DMS153 (cell line): ENCODE measurements at places on chromosomes 2 and 18.

DNA sequence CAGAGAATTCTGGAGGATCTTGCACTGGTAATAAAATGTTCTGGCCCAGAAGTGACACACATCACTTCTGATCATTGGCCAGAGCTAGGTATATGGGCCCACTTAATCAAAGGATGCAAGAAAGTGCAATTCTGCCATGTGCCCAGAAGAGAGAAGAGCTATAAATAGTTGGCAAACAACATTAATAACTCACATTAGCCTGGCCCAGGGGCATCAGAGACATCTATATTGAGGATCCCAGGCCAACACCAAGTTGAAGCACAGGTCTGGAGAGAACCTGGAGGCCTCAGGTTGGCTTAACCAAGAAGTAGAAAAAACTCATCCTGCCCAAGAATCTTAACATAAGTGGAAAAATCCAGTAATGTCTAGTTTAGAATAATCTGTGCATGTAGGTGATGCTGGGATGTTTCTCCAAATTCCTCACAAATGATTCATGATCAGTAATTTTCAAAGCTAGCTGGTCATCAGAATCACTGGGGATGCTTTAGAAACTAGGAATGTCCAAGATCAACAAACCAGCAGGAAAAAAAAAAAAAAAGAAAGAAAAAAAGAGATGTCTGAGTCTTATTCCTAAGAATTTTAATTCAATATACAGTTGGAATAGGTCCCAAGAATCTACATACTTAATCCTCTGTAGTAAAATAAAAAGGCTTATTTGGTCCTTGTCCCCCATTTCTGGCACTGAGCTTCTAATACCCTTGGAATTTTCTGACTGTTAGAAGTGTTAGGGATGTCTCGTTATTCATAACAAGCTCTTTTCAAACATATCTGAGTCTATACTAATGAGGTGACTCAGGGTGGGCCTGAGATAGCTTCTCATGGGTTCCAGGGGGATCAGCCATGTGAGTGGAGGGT, 35.0 kb upstream of the EVA1A start:
- DNase-seq: no peak

- no peak for DNase-seq
Measured at GRCh38 chr18:78721238-78721875, 258.3 kb upstream of the SALL3 start.

DNA sequence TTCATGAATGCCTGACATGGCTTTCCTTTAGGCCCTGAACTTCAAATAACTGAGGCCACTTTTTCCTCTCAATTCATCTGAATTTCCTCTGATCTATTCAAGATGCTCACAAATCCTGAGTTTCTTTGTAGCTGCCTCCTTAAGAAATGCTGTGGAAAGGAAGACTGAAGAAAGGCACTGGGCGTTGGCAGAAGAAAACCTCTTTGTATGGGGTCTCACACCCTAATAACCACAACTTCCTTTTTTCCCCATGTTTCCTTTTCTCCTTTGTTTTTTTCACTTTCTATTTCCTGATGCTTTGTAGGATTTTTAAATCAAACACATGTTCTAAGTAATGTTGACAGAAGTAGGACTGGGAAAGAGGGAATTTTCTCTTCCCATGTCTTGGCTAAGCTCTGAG, 447.4 kb downstream of the CMPK2 start:
- no peak for DNase-seq

DNA sequence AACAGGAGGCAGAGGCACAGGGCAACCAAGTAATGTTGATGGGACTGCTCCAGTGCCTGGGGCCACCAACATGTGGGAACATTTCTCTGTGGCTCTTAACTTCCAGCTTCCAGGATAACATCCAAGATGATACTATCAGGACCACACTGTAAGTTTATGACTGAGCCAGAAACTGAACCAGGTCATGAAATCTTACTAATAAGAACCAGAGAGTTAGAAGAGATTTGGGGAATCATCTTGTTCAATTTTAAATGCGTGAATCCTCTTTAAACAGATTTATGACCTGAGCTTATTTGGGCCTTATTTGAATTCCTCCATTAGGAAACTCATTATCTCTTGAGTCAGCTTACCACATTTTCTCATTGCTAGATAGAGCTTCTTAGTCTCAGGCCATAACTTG, 45.0 kb downstream of the MAP2 start:
- DNase-seq: no peak

DNA sequence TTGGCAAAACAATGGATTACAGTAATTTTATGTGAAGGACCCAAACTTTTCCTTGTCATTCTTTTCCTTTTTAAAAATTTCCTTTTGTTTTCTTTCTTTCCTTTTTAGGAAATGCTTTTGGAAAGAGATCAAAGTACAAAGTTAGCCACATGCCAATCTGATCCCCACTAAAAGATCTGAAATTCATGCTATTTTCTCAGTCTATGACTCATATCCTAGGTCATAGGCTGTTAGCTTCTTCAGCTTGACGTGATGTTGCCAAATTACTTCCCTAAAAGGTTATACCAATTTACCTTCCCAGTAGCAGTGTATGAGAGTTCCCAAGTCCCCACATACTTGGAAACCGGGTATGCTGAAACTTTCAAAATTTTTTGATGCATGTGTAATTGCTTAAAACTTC, 355.3 kb downstream of the INSIG2 start:
- DNase-seq: no peak

DNA sequence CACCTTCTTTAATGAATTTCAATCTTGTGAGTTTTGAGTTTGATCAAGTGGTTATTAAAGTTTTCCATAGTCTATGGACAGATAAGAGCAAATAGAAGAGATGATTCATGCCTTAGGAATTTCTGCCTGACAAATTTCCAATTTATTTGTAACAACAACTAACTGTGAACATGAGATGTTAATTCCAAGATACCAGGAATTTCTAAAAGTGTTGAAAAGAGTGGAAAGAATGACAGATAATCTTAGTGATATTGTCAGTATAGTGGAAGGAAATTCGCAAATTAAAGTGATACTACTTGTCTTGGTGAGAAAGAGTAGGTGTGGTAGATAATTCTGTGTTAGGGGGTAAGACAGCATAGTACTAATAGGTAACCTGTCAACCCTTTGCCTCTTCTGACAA, 82.4 kb downstream of the AGPS start:
- no peak for DNase-seq

GRCh38 chr2:177542396-177542795, 149.8 kb downstream of the AGPS start:
- DNase-seq: no peak

- peak; percentile 87 for DNase-seq
Measured at GRCh38 chr2:208142240-208142924, 3.6 kb downstream of the CRYGB start.

GRCh38 chr2:109692013-109692743, 78.0 kb downstream of the SOWAHC start:
- no peak for DNase-seq

DNA sequence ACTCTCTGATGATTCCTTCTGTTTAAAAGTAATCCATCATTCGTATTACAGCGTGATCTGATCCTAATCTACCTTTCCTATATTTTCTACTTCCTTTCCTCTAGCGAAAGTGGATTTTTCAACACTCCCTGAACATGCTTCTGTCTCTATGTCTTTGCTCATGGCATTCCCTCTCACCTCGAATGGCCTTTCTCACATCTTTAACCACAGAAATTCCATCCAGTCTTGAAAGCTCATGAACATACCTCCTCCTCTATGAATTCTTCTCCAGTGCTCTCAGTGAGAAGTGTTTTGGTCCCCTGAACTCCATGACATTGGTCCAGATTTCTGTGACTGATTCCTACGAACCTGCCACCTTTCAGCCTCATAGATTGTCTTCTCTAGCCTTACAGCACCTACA, 323.2 kb downstream of the RAD51AP2 start:
- DNase-seq: no peak

DNA sequence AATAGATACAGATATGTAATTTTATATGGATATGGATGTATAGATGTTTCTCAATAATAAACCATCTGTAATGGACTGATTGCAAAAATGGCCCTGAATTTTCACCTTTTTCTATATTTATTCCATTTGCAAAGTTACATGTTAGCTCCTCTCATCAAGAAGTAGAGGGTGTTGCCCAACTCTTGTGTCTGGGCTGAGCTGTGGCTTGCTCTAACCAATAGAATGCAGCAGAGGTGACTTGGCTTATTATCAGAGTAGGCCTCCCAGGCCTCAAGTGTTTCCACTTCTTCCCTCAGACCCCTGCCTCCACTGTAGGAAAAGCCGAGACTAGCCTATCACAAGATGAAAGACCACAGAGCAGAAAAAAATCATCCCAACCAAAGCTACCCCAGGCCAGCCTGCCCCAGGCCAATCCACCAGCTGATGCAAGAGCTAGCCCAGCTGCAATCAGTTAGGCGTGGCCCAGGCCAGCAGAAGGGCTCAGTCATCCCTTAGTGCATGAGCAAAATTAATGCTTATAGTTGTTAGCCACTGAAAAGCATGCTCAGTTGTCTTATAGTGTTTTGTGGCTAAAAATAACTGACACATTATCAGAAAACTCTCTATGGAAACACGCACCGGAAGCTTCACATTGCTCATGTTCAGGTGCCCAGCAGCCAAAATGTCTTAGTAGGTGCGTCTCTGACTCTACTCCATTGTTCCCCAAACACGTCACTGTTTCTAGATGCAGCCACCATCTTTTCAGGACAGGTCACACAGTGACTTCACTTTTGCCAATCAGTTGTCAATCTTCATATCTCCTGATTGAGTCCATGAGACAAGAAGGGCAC, 464.0 kb downstream of the FBXO15 start:
- no peak for DNase-seq

DNA sequence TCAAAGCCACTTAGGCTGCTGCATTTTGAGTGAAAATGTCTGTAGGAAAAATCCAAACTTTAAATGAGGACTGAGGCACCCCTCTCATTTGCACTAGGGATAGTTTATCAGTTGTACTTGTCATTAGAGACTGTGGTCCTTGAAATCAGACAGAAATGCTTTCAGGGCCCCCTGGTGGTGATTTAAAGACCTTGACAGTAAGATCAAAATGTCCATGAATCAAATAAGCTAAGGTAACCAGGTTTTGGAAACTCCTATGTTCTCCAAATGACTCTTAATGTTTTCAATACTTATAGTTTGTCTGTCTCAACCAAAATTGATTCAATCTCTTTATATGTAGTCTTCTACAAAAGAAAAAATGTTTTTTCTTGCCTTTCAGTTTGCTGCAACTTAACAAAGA, 28.8 kb upstream of the DDX18 start:
- DNase-seq: peak; percentile 61

DNA sequence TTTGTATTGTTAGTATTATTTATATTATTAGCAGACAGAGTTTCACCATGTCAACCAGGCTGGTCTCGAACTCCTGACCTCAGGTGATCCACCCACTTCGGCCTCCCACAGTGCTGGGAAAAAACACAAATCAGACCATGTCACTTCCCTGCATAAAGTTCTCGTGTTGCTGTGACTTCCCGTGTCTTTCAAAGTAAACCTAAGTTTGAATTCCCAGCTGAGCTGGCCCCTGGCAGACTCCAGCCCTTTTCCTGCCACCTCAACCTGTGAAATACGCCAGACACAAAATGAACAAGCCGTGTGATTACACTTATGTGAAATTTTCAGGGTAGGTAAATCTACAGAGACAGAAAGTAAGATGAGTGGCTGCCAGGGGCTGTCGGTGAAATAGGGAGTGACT, 7.9 kb downstream of the BOK start:
- no peak for DNase-seq

GRCh38 chr2:126748188-126748760, 92.3 kb downstream of the GYPC start:
- DNase-seq: no peak

- DNase-seq: no peak
Measured at GRCh38 chr2:227462462-227462951, 9.4 kb upstream of the AGFG1 start.

- DNase-seq: no peak
Measured at GRCh38 chr2:239000089-239000488, 152.2 kb downstream of the TWIST2 start.

- no peak for DNase-seq
Measured at GRCh38 chr2:56333812-56334485, 150.2 kb downstream of the CCDC85A start.

DNA sequence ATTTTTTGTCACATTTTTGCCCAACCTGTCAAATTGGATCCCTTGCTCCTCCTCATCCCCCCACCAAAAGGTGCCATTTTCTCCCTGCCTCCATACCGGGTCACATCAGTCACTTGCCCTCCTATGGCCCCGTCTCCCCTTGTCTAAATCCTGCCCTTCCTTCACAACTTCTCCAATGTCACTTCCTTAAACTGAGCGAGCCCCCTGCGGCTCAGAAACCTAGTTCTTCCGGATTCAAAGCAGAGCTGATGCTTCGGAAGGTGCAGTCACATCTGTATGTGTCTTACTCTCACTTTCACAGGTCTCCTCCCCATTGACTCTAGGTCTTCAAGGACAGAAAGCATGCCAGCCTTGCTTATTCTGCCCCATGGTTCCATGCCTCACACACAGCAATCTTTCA, 22.1 kb downstream of the TNP1 start:
- DNase-seq: no peak

GRCh38 chr2:222732489-222733178, 61.2 kb downstream of the MOGAT1 start:
- DNase-seq: no peak

- no peak for DNase-seq
Measured at GRCh38 chr2:20737505-20737904, 70.6 kb downstream of the GDF7 start.

GRCh38 chr2:146939991-146940685, 904.7 kb upstream of the ACVR2A start:
- no peak for DNase-seq

DNA sequence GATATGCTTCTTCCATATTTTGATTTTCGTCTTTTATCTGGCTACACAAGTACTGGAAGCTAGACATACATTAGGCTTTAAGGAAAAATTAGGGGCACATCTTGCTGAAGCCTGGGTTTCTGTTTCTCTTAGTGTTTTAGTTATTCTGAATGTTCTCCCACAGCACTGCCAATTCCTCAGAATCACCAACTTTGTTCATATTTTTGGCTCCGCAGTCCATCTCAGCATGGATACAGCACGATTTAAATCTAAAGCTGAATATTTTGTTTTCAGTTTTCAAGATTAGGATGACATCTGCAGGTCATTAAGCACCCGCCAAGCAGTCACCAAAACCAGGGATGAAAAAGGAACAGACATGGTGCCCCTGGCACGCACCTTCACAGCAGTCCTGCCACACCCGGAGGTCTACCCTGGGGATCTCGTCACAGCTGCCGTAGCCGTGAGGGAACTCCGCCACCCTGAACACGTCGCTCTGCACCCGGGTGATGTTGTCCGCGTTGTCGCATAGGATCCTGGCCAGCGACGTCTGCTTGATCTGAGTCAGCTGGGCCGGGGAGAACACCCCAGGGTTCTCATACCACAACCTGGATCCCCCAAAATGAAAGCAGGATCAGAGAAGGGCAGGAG, 101.2 kb downstream of the PXDN start:
- no peak for DNase-seq

DNA sequence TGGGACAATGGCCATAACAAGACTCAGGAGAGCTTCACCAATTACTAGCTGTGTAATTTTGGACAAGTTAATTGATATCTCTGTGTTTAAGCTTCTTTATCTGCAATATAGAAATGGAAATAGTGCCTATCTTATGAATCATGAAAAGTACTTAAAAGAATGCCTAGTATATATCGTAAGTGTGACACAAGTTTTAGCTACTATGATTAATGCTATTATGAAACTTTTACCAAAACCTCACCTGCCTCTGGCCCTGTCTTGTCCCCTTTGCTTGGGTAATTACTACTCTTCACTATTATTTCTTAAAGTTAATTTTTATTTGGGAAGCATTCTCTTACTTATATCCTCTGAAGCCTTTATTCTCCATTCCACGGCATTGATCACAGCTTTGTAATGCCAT, 75.0 kb upstream of the NETO1 start:
- no peak for DNase-seq

GRCh38 chr2:42881732-42882131, 89.3 kb upstream of the HAAO start:
- no peak for DNase-seq

- DNase-seq: no peak
Measured at GRCh38 chr2:236748801-236749200, 179.2 kb downstream of the ACKR3 start.
